ENCODE measurements at places on chromosomes 3 and 15.

DNA sequence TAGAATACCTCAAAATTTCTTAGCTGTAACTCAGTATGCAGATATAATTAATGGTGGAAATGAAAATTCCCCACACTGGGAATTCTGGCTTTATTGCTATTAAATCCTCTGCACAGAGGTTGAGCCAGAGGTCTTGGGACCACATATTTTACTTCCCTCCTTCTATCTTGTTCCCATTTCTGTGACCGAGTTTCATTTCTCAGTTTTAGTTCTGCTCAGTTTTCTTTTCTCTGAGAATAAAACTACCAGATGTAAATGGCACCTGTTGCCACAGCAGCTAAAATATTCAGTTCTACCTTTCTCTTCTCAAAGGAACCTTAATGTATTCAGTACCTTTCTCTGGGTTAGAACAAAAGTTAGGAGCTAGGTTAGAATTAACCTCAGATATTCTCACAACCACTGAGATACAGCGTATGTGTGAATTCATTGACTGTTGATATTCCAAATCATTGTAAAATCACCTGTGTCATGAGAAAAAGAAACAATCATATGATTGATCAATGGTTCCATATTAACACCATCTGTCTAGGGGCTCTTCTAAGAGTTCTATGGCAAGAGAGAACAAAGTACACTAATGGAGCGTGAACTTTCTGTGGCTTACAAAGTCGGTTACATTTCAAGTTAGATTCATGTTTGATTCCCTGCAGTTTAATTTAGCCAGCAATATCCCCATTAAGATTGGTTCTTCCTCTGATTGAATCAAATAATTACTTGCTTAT lies 374.1 kb downstream of the EFHB start:
- ATAC-seq = no peak

DNA sequence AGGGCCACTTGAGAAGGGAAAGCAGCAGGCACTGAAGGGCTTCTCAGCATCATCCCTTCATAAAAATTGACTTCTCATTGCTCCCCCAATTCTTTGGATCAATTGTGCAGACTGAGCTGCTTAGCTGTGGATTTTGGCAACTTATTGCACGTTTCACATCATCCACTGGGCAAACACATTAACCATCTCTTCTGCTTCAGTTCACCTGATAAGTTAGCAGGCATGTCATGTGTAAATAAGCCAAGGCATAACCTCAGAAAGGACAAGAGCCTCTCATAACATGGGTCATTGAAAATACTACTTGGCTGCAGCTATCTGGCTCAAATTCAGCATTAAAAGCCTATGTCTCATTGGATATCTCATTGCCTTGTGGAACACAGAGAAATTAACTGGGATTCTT lies 366.5 kb downstream of the LRRC3B start:
- no peak for ATAC-seq

DNA sequence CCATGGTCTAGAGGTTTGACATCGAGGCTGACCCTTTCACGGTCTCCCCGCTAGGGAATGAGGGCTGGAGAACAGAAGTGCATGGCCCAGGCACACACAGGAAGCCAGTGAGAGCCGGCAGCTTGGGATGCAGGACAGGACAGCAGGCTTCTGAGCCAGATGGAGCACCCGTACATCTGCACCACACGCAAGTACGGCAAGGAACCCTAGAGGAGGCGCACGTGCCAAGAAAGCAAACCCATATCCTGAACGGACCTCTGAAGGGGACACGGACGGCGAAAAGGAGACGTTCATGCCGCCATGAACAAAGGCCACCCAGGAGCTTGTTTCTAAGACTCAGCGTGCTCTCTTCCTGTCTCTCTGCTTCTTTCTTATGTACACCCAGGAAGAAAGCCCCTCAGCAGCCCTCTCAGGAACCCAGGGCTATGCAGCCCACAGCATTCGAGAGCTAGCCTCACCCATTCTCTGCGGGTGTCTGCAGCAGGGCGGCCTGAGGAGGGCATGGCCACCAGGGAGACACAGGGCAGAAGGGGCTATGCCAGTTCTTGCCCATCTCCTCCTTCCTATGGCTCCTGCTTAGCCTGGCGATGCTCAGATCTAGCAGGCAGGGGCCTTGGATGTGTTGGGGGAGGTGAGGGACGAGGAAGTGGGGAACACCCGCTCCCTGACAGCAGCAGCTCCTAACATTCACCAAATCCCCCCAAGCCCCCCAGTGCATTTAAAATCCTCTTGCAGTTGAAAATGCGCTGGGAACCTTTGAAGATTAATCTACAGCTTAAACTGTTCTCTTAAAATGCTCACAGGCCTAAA lies 81.3 kb downstream of the PCSK6 start:
- no peak for ATAC-seq

GRCh38 chr3:41711651-41712050 lies 250.3 kb downstream of the ULK4 start:
- ATAC-seq = no peak
